Activated gamma-delta T cell (primary cell): ENCODE measurements at places on chromosomes 5 and 9.

GRCh38 chr5:119478781-119479180 is 26.5 kb downstream of the HSD17B4 start:
- DNase-seq: no peak

DNA sequence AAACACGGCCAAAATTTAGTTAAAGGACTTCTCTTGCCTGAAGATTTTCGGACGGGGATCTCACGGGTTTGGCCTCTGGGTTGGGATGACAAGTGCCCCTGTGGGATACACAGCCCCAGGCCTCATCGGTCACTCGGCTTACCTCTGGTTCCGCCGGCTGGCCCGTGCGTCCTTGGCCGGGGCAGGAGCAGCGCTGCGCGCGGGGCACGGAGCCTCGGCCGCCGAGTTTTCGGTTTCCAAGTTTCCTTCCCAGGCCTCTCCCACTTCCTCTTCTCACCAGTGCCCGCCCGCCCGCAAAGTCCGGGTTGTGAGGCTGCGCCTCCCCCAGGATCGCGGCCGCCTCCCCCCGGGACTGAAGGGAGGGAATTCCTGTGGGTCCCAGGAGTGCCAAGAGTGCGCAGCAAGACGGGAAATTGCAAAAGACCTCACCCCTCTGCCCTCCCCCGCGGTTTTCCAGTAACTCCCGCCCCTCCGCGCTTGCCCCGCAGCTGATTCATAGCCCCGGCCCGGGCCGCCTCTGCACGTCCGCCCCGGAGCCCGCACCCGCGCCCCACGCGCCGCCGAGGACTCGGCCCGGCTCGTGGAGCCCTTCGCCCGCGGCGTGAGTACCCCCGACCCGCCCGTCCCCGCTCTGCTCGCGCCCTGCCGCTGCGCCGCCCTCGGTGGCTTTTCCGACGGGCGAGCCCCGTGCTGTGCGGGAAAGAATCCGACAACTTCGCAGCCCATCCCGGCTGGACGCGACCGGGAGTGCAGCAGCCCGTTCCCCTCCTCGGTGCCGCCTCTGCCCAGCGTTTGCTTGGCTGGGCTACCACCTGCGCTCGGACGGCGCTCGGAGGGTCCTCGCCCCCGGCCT is at the start of gene OSMR:
TSS of gene OSMR (plus strand) at position 487 of the 853 bp plus-strand sequence. CDS start 23,033 bp downstream, outside the sequence.
- no peak for DNase-seq

DNA sequence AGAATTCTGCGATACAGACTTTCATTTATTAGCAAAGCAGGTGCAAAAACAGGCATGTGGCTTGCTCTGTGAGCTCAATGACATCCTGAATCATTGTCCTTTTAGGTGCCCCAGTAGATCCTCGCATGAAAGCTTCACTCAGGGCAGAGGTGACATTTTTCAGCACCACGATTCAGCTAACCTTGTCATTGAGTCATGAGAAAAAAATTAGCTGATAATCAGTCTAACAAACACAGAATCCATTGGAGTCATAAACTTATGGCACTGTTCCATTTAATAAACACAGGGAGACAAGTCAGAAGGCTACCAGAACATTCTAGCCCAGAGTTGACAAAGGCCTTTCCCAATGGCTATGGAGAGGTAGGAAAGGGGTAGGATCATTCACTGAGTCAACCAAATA is 104.8 kb upstream of the RAD23B start:
- DNase-seq: no peak

GRCh38 chr5:62373382-62373781 is 30.3 kb downstream of the DIMT1 start:
- DNase-seq: no peak

DNA sequence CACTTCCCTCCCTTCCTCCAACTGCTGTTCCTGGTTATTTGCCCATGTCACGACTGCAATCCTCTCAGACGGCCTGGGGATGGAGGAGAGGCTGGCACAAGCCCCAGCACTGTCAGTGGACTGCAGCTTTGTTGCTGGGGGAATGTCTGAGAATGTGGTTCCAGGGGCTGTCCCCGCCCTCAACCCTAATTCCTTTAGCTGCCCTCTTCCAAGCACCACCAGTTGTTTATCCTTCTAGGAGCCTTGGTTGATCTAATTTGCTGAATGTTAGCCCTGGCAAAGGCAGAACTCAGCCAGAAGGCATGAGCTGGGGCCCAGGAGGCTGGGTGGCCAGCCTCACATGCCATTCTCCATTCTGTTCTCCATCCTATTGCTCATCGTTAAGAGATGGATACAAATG is 51.6 kb downstream of the ADAM19 start:
- no peak for DNase-seq

DNA sequence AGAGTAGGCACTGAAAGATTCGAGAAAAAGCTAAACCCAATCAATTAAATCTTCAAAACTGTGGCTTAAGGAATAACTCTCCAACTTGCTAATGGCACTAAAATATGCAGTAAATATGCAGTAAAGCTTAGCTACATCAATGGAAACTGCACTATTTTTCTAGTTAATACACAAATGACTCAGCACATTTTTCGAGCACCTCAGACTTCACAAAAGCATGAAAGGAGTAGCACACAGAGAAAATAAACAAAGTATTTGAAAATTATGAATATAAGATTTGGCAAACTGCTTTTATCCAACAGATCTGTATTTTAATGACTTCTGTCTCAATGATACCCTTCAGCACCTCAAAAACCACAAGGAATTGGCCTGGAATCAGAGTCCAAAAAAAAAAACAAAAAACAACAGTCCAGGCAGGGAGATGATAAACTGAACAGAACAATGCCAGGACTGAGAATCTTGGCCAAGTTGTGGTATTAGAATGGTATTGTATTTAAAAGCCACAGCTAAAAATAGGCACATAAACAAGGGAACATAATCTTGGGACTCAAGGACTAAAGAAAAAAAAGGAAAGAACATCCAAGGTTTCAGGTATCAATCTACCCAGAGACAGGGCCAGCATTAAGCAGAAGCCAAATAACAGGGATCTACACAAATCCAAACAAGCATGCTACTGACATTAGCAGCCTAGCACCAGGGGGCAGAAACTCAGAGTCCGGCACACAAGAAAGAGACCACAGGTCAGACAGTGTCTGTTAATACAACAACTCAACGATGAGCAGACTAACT is 21.4 kb downstream of the TMEM245 start:
- no peak for DNase-seq

DNA sequence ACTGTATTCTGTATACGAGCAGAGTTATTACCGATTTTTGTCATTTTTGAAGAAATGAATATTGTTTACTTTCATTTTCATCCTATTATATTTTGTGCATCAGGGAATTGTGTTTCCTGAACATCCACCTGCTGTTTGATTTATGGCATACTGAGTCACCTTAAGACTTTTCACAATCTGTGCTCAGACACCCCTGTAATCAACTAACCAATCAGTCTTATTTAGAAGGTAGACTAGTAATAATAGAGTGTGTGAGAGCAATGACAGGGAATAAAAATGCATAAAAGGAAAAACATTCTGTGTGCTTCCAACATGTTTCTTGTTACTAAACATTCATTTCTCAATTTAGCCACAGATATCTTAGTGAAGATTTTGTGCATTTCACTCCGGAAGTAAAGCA is 1413.6 kb upstream of the ACO1 start:
- DNase-seq: no peak

DNA sequence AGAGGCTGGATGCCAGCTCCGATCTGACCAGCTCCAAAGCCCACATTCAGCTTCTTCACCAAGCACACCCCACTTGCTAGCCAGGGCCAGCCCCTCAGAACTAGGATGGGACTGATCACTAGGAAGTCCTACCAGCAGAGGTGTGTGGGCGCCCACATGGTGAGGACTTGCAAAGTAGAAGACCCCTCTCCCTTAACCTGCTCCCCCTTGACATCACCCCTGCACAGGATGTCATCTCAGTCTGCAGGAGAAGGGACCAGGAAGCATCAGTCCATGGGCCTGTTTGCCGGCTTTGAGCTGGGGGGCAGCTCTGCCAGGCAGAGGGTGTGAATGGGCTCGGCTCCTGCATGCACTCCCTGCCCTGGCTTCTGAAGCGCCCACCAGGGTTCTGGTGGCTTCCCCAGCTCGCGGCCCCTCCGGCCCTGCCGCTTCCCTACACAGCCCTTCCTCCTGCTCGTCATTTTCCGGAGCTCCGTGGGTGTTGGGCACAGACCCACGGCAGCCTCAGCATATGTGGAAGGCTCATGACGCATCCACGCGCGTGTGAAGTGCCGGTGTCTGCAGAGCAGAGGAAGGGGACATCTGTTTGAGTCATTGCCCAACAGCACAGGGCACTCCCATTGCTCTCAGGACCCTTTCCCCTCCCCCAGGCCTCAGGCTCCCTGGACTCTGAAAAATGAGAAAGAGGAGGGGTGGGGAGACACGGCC is 3.7 kb upstream of the FAM78A start:
- DNase-seq: no peak

GRCh38 chr5:65907135-65907534 is 19.2 kb upstream of the ERBIN start:
- DNase-seq: no peak

DNA sequence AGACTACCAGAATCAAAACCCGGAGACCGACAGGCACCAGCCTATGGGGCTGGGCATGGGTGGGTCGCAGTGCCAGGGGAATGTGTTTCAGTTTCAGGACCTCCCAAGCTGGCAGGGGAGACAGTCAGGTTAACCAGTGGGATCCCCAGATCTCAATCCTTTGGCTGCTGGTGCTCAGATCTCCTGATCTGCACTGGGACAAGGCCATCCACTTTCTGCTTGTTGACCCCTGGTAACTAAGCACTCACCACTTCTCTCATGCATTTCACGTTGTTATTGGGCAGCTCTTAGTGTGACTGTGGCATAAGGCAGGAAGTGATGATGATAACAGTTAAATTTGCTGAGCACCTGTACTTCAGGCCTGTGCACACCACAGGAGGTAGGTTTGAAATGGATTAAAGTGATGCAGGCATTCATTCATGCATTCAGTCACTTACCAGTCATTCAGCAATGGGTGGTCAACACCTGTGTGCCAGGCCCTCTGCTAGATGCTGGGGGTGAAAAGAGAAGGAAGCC is 42.1 kb upstream of the STXBP1 start:
- DNase-seq: no peak

DNA sequence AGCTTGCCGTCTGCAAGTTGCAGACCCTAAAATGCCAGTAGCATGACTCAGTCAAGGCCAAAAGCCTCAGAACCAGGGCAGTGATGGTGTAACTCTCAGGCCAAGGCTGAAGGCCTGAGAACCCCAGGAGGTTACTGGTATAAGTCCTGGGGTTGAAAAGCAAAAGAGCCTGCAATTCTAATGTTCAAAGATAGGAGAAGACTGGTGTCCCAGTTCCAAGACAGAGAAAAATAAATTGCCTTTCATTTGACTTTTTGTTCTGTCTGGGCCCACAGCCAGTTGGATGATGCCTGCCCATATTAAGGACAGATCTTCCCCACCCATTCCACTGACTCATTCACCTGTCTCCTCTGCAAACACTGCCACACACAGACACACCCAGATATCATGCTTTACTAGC is 673.2 kb downstream of the CDH18 start:
- DNase-seq: no peak

GRCh38 chr5:64210866-64211265 is 45.2 kb downstream of the RNF180 start:
- no peak for DNase-seq

DNA sequence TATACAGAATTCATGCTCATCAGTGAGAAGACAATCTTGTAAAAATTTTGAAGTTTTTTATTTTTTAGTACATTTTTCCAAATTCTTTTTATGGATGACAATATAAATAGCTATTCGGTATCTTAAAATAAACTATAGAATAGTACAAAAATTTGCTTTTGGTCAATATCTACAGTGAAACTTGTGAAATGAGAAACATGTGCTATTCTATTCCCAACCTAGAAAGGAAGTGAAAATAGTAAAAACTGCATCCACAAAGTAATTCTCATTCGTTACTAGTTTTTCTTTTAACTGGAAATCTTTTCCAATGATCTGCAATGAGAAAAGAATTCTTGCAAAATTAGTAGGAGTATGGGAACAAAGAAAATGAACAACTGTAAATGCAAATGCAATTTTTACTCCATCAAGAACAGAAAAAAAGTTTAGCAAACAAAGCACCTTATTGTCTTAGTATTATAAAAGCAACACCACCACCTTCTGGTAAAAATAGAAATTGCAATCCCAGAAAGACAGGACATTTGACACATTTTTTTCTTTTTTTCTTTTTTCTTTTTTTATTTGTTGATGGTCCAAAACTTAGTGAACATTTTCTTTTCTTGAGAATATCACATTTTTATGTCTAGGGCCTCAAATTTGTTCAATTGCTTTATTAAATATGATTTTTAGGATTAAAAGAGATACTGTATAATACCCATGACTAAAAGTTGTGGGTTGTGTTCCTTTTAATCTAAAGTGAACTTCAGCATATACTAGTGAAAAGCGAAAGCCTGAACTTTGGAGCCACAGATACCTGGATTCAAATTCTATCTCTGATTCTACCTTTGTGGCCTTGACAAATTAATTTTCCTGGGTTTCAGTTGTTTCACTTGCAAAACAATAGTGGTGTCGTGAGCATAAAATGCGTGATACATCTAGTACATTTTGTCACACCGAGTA is 72.3 kb downstream of the SLCO4C1 start:
- no peak for DNase-seq

- DNase-seq: no peak
These were observed 175.0 kb downstream of the AUH start for GRCh38 chr9:91186632-91187108.

DNA sequence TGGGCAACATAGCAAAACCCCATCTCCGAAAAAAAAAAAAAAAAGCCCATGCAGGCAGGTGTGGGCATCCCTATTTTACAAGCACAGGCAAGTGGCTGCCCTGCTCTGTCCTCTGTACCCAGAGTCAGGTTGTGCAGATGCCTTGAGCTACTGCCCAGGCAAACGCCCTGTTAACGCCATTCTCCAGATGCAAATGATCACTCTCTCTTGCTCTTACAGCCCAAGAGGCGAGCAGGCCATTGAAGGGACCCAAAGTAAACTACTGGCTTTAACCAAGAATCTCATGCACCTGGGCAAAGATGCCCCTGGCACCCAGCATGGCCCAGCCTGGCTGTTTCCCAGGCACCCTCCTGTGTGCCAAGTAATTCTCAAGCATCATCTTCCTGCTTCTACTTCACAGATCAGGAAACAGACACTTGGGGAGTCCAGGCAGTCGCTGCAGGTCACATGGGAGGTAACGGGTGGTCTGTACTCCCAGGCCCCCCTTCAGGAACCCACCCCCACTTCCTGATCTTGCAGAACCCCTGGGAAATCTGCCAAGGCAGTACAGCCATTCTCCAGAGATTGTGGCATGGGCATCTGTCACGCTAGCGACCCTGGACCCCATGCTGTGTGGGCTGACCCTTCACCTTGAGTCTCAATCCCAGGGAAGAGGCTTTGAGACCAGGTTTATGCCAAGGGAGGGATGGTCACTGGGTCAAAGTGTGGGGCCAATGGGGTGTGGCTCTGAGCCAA is 14.2 kb downstream of the EEIG1 start:
- DNase-seq: no peak

GRCh38 chr5:144024545-144024944 is 145.9 kb downstream of the YIPF5 start:
- DNase-seq: no peak

DNA sequence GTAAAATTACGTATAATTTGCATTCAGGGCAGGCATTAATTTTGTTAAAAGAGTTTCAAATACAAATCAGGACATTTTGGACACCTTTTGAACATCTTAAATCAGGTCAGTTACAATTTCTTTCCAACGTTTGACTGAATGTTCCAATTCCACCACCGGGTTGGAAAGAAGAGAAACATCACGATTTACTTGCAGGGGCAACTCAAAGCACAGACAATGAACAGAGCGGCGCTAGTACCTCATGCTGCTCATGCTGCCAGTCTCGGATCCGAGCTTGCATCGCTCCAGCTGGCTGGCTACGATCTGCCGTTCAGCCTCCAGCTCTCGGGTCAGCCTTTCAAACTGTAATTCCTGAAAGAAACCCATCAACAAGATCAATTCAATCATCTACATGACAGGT is 339.5 kb downstream of the CTNND2 start:
- DNase-seq: no peak

GRCh38 chr5:21681911-21682310 is 1171.2 kb downstream of the CDH12 start:
- no peak for DNase-seq
